Stimulated activated CD8-positive, alpha-beta memory T cell treated with anti-CD3 and anti-CD28 coated beads, Interleukin-15, amount 100 ng/mL, for 24 hours (primary cell): ENCODE measurements at places on chromosomes 12 and 14.

DNA sequence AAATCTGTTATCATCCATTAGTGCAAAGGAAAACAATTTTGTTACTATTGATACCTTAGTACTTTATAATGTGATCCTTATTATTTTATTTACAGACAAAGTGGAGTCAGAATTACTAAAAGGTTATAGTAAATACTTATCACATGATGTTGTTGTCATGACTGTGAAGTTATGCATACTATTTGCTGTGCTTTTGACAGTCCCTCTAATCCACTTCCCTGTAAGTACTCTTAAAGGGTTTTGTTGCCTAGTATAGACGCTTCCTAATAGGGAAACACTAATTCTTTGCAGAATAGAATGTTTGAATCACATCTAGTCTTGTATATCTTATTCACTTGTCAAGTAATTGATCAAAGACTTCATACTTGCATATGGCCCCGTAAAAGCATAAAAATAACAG, 69.4 kb downstream of the SLC38A6 start:
- DNase-seq: no peak

DNA sequence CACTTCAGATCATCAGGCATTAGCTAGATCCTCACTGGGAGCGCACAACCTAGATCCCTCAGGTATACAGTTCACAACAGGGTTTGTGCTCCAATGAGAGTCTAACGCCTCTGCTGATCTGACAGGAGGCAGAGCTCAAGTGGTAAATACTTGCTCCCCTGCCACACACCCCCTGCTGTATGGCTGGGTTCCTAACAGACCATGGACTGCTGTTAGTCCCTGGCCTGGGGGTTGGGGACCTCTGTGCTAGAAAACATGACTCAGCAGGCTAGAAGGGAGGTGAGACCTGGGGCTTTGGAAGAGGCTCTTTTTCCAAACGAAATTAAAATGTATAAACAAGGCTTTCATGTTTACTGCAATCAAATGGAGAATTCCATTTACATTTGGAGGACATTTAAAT, 691.1 kb downstream of the FLRT2 start:
- DNase-seq: no peak

DNA sequence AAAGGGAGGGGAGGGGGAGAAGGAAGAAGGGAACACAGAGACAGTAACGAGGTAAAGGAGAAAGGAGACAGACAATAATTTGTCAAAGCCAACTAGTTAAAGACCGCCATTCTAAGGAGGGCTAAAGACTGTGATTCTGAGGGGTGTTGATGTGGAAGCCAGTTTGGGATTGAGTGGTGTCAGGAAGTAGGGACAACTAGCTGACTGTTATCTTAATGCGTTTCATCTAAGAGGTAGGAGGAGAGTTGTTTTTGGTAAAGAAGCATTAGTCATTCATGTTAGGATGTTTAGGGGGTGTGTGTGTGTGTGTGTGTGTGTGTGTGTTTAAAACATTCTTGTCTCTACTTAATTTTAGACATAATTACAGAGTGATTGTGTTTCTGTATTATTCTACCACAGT, 95.0 kb downstream of the INSM2 start:
- DNase-seq: no peak

GRCh38 chr12:114895827-114896226, 211.9 kb upstream of the TBX3 start:
- no peak for DNase-seq
